ENCODE measurements at places on chromosomes 3 and 15. TPM values are rescaled to one million over a fixed set of nuclear protein-coding genes. Genes with fewer than 3 reads are reported as not detected.

The SYNPR gene
- not detected for total RNA-seq

The CATSPER2 gene
- total RNA-seq = 2.8 TPM

The TNIK gene
- 32.3 TPM for total RNA-seq

The ANXA2 gene
- 129 TPM for total RNA-seq

The CCR9 gene
- total RNA-seq = not detected

The NOX5 gene
- not detected for total RNA-seq

The MESP1 gene
- 1.2 TPM for total RNA-seq

DNA sequence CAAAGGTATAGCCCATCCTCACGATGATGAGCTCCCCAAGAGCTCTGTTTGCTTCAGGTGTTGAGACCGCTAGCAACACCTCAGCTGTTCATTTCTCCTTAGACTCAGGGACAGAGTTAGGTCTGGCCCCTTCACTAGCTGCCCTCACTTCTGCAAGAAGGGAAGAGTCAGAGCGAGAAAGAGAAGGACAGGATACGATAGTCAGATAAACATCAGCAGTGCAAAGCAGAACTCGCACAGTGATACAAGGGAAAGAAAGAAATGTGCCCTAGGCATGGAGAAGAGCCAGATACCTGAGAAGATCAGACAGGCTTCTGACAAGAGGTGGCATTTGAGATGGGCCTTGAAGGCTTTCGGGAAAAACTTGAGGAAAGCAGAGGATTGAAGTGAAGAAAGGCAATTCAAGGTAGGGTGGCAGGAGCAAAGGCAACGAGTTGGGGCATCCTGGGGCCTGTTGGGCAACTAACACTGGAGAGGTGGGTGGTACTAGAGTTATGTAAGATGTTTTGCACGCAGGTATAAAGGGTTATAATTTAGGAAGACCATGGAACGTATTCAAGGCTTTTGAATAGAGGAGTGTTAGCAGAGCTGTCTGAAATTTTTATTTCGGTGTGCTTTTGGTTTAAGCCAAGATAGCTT, 106.0 kb downstream of the PGPEP1L start:
- no peaks in the 10 kb centered on the region for H3K27me3 ChIP-seq
- DNase-seq = no peak
- peaks cover 50% of the 10 kb centered on the region for H3K4me1 ChIP-seq
- H3K27ac ChIP-seq = no peak overlapping the region

DNA sequence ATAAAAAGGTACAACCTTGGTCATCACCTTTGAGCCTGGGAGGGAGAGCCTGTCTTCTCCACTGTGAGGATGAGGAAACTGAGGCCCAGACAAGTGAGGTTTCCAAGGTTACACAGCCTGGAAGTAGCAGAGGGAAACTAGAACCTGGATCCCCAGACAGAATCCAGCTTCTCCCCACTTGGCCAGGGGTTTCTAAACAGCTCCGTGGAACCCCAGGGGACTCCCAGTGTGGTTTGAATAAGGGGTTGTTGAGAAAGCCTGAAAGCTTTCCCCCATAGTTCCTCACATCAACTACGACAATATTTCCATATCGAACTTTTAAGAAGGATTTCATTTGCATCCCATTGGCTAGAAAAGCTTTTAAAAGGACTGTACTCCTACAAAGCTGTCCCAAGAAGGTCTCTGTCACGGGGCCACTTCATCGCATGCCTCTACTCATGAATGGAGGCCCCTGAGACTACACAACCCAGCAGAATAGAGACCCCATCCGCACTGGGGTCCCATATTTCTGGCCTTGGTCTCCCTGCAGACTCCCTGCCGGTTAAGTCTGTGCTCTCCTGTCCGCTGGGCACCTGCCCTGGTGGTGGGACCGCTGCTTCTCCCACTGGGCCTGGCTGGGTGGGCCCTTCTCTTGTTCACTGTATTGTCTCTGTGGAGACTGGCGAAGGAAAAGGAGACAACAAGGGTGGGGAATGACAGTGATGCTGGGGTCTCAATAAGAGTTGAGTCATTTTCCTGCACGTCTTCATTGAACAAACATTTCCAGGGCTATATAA, 178.5 kb downstream of the SMAD6 start:
- no peaks in the 10 kb centered on the region for H3K36me3 ChIP-seq
- no peak overlapping the region for H3K27ac ChIP-seq
- peaks cover 9% of the 10 kb centered on the region for H3K4me1 ChIP-seq
- no peaks in the 10 kb centered on the region for H3K27me3 ChIP-seq
- no peak for DNase-seq

GRCh38 chr3:155984791-155985417, 114.5 kb downstream of the GMPS start:
- no peaks in the 10 kb centered on the region for H3K36me3 ChIP-seq
- H3K27me3 ChIP-seq = no peaks in the 10 kb centered on the region

- DNase-seq = no peak
- no peaks in the 10 kb centered on the region for H3K4me1 ChIP-seq
- H3K27me3 ChIP-seq = peaks cover 7% of the 10 kb centered on the region
- no peak overlapping the region for H3K4me3 ChIP-seq
- H3K27ac ChIP-seq = no peak overlapping the region
- no peaks in the 10 kb centered on the region for H3K36me3 ChIP-seq
These were observed 105.4 kb downstream of the ABHD5 start for GRCh38 chr3:43796041-43796596.

- H3K27ac ChIP-seq = no peak overlapping the region
- peaks cover 2% of the 10 kb centered on the region for H3K36me3 ChIP-seq
- H3K27me3 ChIP-seq = no peaks in the 10 kb centered on the region
- no peak for DNase-seq
- peaks cover 14% of the 10 kb centered on the region for H3K4me1 ChIP-seq
- H3K4me3 ChIP-seq = no peak overlapping the region
These were observed 95.2 kb downstream of the SEMA5B start for GRCh38 chr3:122932251-122932967.

DNA sequence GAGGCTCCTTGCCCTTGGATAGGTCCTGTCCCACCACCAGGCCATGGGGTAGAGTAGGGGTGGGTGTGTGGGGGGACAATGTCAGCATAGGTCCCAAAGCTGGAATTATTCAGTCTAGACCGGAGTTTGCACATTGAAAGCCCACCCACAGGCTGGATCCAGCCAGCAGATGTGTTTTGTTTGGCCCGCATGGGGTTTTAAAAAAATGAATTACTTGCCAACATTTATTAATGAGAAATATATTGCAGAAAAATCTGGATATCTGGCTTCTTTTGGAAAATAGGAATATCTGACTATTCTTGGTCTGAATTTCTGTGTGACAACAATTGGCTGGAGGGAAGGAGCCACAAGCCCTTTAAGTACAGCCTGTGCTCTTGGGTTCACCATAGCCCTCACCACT, 17.3 kb upstream of the LRIG1 start:
- no peak overlapping the region for H3K4me3 ChIP-seq
- H3K27ac ChIP-seq = no peak overlapping the region
- H3K4me1 ChIP-seq = peaks cover 27% of the 10 kb centered on the region
- H3K36me3 ChIP-seq = no peaks in the 10 kb centered on the region
- H3K27me3 ChIP-seq = no peaks in the 10 kb centered on the region

- no peak overlapping the region for H3K27ac ChIP-seq
- no peak for DNase-seq
- no peaks in the 10 kb centered on the region for H3K4me1 ChIP-seq
- no peak overlapping the region for H3K4me3 ChIP-seq
These were observed 322.2 kb downstream of the SLC9A9 start for GRCh38 chr3:143526011-143526545.

DNA sequence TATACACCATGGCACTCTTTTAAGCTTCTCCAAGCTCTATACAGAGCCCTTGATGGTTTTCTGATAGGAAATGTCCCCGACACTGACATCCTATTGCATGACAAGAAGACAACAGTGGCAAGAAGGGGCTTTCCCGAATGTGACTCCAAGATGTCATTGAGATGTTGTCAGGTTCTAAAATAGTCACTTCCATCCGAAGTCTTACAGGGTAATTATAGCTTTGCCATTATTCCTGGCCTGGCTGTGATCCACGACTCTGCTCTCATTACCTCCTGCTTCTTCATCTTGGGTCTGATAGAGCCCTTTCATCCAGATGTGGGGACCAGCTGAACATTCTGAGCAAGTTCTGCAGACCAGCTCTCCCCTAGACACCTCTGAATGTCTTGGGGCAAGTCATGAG, 40.6 kb upstream of the ADAMTS9 start:
- H3K27me3 ChIP-seq = no peaks in the 10 kb centered on the region
- no peak for DNase-seq
- no peak overlapping the region for H3K4me3 ChIP-seq
- no peak overlapping the region for H3K27ac ChIP-seq

DNA sequence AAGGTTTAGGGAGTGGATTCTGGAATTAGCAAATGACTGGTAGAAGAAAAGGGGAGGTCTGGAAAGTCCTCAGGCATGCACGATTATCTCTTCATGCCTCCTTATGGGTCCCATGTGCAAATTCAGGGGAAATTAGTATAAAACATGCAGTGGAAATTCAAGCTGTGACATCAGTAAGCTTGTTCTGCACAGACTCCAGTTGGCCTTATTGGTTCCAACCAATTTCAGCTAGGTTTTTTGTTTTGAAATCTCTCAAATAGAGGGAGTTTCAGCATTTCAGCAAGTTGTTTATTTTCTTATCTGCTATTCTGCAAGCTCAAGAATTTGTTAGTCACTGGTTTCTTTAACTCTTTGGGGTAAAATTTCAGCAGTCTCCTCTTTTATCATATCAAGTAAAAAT, 774 bp upstream of the TMCO5A start:
- peaks cover 6% of the 10 kb centered on the region for H3K27me3 ChIP-seq
- no peaks in the 10 kb centered on the region for H3K36me3 ChIP-seq
- H3K4me1 ChIP-seq = no peaks in the 10 kb centered on the region

DNA sequence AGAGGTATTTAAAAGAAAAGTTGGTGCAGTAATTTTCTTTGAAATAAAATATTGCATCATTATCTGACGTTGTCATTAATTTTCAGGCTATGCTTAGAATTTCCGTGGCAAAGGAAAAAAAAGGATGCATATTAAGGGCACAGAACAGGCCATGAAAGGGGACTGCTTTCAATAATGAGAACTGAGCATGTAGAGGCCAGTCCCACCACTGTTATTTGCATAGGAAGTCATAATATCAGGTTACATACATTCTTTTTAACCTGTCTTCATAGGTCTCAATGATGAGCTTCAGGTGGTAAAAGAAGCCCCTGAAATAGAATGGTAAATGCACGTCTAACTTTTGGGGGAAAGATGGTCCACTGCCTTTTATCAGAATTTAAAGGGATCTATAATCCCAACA, 272.1 kb upstream of the ALCAM start:
- peaks cover 4% of the 10 kb centered on the region for H3K36me3 ChIP-seq
- no peak overlapping the region for H3K4me3 ChIP-seq
- H3K27me3 ChIP-seq = no peaks in the 10 kb centered on the region

- H3K4me3 ChIP-seq = no peak overlapping the region
- H3K27me3 ChIP-seq = no peaks in the 10 kb centered on the region
- H3K36me3 ChIP-seq = peaks cover 2% of the 10 kb centered on the region
- no peak for DNase-seq
- H3K27ac ChIP-seq = no peak overlapping the region
These were observed 501.6 kb downstream of the MAGI1 start for GRCh38 chr3:65537109-65537508.

GRCh38 chr3:70224337-70224736, 88.1 kb downstream of the MDFIC2 start:
- no peak overlapping the region for H3K4me3 ChIP-seq
- no peak overlapping the region for H3K27ac ChIP-seq
- H3K27me3 ChIP-seq = no peaks in the 10 kb centered on the region
- peaks cover 5% of the 10 kb centered on the region for H3K4me1 ChIP-seq

DNA sequence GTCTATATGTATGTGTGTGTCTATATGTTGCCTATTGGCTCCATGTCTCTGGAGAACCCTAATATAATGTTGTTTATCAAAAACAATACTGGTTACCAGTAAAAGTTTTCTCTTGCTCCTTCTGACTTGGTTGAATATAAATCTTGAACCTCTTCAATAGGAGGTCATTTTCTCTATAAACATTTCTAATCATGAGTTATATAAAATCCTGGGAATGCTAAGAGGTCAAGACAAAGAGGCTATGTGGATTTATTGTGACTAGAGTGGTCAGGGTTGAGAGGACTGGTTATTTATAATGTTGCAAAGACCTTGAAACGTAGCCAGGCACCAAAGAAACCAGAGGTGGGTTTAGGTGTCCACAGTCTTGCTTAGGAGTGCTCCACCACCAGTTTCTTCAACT, 1.2 kb upstream of the MINDY4B start:
- H3K4me3 ChIP-seq = no peak overlapping the region
- DNase-seq = no peak
- H3K27ac ChIP-seq = no peak overlapping the region
- no peaks in the 10 kb centered on the region for H3K4me1 ChIP-seq
- peaks cover 4% of the 10 kb centered on the region for H3K27me3 ChIP-seq

- H3K27me3 ChIP-seq = no peaks in the 10 kb centered on the region
- DNase-seq = no peak
- H3K27ac ChIP-seq = no peak overlapping the region
- peaks cover 11% of the 10 kb centered on the region for H3K4me1 ChIP-seq
- peaks cover 11% of the 10 kb centered on the region for H3K36me3 ChIP-seq
These were observed 43.5 kb downstream of the ATP13A5 start for GRCh38 chr3:193335031-193335430.
